Activated T-cell treated with anti-CD3 and anti-CD28 coated beads, Interleukin-2, amount 50 U/mL, for 1 hour (primary cell): ENCODE measurements at places on chromosomes 2 and 18.

DNA sequence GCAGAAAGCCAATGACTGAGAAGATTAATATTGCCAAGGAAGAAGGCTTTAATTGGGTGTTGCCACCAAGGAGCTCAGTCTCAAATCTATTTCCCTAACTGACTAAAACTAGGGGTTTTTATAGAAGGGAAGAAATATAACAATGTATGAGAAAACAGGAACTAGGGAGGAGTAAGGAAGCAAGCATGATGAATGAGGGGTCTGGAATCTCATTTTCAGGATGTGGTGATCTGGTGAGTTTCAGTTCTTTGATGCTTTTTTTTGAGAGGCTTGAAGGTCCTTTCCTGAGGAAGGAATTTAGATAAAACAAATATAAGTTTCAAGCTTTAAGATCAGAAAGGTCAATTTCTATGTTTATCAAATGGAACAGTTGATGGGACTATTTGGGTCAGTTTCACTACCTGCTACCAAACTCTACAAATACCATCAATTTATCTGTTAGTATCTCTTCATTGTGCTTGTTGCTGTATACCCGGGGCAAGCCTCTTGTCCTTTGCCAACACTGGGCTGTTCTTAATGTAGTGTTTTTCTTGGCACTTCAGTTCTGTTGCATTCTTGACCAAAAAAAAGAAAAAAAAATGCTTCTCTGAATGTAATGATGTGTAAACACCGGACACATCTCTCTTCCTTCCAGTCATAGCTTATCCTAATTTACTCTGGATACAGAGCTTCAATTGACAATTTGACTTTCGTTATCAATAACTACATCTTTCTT is 357.0 kb downstream of the GALNT13 start:
- no peak for DNase-seq

- DNase-seq, result no peak
Measured at GRCh38 chr2:3035385-3036050, 342.1 kb downstream of the EIPR1 start.

- no peak for DNase-seq
Measured at GRCh38 chr2:184339966-184340365, 258.4 kb upstream of the ZNF804A start.

DNA sequence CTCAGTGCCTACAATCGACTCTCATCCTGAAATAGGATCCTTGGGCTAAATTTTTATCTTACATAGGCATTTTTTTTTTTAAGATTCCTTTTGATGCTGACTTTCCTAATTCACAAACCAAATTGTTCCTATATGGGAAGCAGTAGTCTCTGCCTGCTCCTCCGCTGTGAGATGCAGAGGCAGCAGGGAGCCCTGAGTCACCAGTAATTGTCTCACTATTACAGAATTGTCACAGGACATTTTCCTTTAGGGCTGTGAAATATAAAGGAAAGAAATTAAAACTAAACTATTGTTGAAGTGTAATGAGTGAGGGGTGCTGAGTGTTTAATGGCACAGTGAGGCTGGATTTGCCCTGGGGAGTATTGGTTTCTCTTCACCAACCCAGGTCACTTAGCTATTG is 63.8 kb downstream of the MYO3B start:
- no peak for DNase-seq

DNA sequence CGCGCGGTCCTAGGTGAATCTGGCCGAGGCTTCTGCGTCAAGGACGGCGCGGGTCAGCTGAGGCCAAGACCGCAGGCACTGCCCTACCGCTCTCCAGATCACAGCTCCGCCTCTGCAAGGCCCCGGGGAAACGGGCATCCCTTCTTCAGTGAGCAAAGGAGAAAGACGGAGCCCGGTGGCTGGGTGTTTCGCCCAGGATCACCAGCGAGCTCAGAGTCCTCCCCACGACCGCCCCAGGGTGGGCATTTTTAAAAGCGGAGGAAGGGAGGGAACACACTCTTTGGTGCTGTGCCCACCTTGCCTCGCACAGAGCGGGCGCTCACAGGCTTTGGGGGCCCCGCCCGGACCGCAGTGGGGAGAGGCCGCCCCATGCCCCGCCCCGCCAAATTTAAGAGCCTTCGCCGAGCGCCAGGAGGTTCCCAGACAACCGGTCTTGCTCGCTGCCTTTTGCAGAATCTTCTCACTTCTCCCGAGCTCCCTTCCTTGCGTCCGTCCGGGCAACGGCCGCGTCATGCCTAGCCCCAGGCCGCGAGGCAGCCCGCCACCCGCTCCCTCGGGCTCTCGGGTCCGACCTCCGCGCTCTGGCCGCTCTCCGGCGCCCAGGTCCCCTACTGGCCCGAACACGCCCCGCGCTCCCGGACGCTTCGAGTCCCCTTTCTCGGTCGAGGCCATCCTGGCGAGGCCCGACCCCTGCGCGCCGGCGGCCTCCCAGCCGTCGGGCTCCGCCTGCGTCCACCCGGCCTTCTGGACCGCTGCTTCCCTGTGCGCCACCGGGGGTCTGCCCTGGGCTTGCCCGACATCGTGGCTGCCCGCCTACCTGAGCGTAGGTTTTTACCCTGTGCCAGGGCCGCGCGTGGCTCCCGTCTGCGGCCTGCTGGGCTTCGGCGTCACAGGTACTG is at the start of gene NOTO:
Gene NOTO, plus strand, starts transcription at position 419 of the 899 bp plus-strand sequence. Its CDS starts 93 bp downstream, at position 512.
- DNase-seq, result peak; percentile 23

DNA sequence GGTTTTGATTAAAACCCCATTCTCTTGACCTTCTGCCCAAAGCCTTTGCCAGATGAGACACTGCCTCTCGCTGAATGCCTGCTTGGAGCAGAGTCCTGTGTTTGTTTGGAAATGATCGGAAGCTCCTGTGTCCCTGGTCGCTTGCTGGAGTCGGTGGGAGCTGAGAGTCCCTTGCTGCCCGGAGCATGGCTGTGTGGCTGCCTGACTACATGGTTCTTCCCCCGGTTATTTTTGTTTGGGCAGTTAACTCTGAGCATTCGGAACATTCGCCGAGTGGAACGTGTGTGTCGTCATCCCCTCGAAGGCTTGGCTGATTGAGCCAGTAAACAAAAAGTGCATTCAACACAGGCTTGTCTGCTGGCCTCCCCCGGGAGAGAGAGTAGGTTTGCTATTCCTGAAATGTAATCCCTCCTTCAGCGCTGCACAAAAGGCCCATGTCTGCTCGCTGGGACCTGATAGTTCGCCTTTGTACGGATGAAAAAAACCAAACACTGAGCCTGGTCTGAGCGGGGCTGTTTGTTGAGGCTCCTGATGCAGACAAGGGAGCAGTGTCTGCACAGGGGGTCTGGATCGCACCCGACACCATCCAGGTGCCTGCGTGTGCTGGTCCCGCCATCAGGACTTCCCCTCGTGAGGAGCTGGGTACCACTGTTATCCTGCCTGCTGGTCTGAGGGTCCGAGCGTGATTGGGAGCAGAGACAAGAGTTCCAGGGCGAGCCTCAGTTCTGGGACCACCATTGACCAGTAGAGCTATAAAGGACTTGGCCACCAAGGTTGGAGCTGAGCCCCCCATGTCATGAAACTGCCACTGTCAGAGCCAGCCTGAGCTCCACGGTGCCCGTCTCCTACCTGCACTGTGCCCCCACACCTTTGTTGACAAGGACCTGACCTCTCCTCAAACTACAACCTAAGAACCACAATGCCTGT is 83.8 kb downstream of the AGAP1 start:
- DNase-seq, result no peak

- no peak for DNase-seq
Measured at GRCh38 chr2:48089644-48090043, 183.3 kb upstream of the FBXO11 start.

DNA sequence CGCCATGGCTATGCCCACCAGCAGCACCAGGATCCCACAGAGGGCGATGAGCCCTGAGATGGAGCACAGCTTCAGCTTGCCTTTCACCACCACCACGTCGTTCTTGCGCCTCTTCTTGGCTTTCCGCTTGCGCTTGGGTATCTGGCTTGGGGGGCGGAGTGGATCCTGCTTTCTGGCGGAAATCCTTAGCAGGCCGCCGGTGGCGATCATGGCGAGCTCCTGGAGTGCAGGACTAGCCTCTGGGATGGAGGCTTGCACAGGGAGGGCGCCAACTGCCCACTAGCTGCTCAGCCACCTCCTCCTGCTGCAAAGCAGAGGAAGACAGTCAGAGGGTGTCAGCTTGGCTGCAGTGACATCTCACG is 3.5 kb downstream of the TMEM200C start:
- no peak for DNase-seq

DNA sequence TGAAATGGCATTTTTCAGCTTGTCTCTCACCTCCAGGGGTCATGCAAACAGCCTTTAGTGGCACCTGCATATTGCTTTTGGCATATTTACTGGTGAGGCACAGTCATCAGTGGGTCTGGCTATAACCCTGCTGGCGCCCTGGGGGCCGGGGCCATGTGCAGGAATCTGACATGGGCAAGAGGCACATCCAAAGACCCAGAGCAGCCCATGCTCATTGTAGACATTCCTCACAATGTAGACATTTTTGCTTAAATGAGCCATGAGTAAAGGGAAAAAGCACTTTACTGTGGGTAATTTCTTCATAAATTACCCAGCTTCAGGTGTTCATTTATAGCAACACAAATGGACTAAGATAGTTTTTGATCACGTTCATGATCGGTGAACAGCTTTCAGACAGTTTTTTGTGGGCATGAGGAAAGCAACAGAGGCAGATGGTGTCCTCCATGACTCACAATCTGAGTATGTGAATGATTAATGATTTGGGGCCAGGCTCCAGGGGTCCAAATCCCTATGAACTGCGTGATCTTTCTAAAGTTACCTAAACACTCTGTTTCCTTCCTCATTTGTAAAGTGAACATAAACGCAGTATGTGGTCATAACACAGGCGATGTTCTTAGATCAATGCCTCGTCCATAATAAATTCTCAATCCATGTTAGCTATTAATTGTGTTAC is 85.8 kb downstream of the LIPG start:
- no peak for DNase-seq

- no peak for DNase-seq
Measured at GRCh38 chr2:9382604-9383235, 40.6 kb downstream of the ITGB1BP1 start.

- DNase-seq, result no peak
Measured at GRCh38 chr18:32243358-32243757, 53.5 kb downstream of the MEP1B start.

- no peak for DNase-seq
Measured at GRCh38 chr18:46067438-46068007, 4.5 kb downstream of the PSTPIP2 start.

DNA sequence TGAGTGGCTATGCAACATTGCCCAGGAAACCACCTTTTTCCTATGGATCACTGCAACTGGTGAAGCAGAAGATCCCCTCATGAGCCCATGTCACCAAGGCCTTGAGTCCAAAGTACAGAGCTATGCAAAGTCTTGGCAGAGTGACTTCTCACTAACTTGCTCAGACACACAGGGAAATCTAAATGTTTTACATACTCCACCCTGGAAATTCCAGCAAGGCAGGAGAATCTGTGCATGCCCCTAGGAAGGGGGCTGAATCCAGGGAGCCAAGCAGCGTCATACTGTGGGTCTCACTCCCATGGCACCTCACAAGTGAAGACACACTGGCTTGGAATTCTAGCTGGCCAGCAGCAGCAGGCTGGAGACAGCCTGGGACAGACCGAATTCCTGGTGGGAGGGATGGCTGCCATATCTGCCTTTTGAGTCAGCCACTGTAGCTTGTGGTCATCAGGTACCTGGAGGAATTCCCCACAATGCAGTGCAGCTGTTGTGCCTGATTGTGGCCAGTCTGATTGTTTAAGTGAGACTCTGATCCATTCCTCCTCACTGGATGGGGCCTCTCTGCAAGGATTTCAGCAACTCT is 1817.4 kb downstream of the SUCLG1 start:
- DNase-seq, result no peak

DNA sequence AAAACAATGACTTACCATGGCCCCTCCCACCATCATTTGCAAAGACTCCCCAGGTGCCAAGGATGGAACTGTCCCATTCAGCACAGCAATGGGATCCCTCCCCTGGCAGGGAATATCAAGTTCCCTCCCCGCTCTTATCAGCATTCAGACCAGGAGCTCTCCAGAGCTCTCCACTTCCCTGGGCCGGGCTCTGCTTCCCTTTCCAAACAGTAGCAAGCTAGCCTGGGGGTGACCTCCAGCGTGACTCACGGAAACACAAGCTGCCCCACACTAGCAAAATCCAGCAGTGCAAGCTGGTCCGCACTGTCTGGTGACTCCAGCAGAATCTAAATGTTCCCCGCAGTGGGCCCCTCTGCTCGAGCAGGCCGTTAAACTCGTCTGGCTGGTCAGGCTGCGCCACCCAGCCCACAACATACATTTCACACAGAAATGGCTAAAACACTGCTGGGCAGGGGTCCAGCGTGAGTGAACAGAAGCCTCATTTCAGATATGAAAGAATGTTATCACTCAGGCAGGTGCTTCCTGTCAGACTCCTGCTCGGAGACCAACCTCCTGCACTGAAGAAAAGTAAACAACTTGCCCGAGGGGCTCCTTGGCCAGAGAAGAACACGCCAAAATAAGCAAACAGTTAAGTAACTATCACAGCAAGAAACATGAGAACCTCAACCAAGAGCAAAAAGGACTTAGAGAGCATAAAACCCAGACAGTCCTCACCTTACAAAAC is 33.9 kb downstream of the STAT1 start:
- no peak for DNase-seq

DNA sequence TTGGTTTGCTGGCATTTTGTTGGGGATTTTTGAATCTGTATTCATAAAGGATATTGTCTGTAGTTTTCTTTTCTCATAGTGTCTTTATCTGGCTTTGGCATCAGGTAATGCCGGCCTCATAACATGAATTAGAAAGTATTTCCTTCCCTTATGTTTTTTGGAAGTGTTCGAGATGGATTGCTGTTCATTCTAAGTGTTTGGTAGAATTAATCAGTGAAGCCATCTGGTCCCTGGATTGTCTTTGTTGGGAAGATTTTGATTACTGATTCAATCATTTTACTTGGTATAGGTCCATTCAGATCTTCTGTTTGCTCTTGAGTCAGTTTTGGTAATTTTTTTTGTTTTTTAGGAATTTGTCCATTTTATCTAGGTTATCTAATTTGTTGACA is 22.3 kb downstream of the KIAA1328 start:
- no peak for DNase-seq

GRCh38 chr18:22210311-22210754 is 40.9 kb downstream of the GATA6 start:
- DNase-seq, result no peak

GRCh38 chr18:77000527-77000926 is 132.1 kb downstream of the MBP start:
- DNase-seq, result peak; percentile 69

DNA sequence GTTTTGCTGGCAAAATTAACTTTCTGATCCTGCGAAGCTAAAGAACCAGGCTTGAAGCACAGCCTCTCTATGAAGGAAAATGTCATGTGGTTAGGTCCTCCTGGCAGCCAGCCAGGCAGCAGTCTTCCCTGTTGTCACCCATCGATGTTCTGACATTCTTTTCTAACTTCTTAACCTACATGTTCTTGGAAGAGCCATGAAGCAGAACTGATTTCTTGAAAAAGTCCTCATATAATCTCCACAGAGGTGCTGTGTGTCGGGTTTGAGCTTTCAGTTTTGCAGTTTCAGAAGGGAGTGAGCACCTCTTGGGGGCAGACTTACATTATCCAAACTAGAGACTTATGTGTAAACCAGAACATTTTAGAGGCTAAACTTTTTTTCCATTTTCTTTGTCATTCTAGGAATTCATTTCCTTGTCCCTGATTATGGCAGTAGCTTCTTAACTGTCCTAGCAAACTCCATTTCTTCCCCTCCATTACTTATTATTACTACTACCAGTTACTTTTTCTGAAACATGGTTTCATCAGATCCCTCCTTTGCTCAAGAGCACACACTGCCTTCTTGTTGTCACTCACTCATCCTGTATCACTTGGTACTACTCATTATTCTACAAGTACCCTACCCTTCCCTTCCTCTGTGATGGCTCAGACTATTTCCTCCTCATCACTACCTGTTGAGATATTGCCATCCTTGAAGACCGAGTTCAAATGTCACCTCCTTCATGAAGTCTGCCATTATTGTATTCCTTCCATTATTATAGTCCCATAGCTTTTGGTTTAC is 31.1 kb downstream of the DOK1 start:
- DNase-seq, result no peak
